ENCODE measurements at places on chromosomes 12 and 14. TPM values are rescaled to one million over a fixed set of nuclear protein-coding genes. Genes with fewer than 3 reads are reported as not detected.

CATSPERB gene
- total RNA-seq = 5.2 TPM

GPD1 gene
- 1.8 TPM for total RNA-seq

PIWIL1 gene
- not detected for total RNA-seq

COX8C gene
- total RNA-seq = not detected

DNA sequence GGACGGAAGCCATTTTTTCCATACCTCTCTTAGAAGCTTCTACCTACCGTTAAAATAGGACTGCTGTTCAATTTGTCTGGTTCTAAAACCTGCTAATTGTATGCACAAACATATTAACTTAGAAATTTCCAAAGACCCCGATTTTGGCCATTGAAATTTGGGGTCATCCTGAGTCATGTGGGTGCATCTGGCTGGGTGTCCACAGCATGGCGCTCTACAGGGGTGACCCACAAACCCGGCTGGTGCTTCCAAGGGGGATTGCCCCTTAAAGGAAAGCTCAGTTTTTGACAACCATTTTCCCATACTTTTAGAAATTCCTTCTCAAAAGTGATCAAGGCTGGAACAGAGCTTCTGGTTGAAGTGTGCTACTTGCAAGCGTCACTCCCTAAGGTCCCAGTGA lies 83.9 kb upstream of the EIF5 start:
- no peak overlapping the region for H3K27ac ChIP-seq
- H3K36me3 ChIP-seq = no peaks in the 10 kb centered on the region
- peaks cover 7% of the 10 kb centered on the region for H3K4me1 ChIP-seq
- H3K27me3 ChIP-seq = no peaks in the 10 kb centered on the region
